ENCODE measurements at places on chromosomes 3 and 15. TPM values are rescaled to one million over a fixed set of nuclear protein-coding genes. Genes with fewer than 3 reads are reported as not detected.

DNA sequence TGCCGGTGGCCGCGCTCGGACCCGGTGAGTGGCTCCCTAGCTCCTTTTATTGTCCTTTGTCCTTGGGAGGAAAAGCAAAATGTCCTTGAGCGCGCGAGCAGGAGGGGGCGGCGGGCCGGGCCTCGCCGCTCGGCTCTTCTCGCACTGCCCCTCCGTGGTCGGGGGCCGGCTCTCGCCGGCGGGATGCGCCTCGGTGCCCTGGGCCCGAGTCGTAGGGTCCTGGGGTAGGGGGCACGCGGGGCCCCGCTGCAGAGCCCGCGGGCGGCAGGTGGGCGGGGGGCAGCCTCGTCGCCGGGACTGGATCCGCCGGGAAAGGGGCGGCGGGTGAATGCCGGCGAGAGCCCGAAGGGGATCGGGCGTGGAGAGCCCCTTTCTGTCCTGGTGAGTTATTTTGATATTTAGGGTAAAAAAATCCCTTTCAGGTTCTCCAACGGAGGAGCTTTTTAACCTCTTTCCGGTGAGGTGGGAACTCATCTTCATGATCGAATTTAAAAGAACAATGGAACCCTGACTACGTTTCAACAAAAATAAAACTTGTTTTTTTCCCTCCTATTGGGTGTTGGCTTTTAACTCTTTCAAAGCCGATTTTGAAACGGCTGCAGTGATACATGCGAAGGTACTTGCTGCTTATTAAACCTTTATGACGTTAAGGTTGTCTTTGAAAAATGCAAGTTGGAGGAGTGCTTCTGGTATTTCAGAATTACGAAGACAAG, 16.8 kb upstream of the CHD2 start:
- peak; percentile 67 for DNase-seq

- DNase-seq: no peak
Observed at GRCh38 chr3:66483409-66483906, 17.4 kb downstream of the LRIG1 start.

- DNase-seq: no peak
Observed at GRCh38 chr15:71013446-71013845, 101.8 kb upstream of the THSD4 start.

DNA sequence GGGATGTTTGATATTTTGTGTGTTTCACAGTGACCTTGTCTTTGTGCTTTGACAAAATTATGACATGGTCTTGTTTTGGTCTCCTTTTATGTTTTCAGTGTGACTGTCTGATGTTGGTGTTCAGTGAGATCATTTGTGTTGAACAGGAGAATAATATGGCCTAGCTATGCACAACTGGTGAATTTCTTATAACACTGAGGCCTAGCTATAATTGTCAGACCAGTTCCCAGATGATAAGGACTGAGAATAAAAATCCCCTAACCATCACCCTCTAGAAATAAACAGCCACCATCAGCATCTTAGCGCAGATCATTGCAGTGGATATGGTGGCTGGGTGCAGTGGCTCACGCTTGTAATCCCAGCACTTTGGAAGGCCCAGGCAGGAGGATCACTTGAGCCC, 66.8 kb upstream of the LIMD1 start:
- DNase-seq: no peak

DNA sequence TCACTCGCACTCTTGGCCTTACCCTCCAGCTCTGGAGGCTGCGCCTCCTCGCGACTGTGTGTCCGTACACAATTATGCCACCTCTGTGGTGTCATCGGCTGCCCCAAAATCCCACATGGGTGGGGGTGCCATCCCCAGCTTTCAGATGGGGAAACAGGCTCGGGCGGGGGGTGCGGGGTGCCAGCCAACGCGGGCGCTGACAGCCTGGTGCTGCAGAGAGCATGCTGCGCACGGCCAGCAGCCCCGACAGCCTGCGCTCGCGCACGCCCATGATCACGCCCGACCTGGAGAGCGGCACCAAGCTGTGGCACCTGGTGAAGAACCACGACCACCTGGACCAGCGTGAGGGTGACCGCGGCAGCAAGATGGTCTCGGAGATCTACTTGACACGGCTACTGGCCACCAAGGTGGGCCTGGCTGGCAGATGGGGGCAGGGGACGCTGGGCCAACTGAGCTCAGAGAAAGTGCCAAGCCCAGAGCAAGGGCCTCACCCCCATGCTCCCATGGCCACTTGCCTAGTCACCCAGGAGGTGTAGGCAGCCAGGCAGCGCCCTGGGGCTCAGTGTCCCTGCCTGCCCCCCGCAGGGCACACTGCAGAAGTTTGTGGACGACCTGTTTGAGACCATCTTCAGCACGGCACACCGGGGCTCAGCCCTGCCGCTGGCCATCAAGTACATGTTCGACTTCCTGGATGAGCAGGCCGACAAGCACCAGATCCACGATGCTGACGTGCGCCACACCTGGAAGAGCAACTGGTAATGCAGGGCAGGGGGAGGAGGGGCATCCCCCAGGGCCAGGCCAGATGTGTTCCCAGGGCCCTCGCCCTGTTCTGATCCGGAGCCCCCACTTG, 47.0 kb downstream of the PLXNA1 start:
- no peak for DNase-seq

DNA sequence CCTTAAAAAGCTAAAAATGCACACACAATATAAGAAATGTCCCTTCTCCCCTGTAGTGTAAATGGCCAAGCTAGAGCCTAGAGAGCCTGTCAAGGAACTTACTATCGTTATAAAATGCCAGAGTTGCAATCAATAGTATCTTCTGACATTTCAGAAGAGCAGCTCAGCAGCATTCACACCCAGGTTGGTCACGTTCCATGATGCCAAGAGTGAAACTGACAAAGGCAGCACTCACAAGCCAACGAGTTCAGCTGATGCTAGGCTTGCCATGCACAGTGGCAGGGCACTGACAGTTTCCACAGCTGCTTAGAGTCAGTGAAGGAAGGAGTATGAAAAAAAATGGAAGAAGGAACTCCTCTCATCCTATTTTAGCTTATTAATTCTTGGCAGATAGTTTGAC, 331.4 kb upstream of the CCDC54 start:
- no peak for DNase-seq

GRCh38 chr15:73593304-73594074, 39.7 kb downstream of the NPTN start:
- no peak for DNase-seq

GRCh38 chr15:92288755-92289154, 104.9 kb upstream of the ST8SIA2 start:
- DNase-seq: no peak

GRCh38 chr3:115831864-115832263, 208.6 kb downstream of the GAP43 start:
- DNase-seq: no peak

- DNase-seq: no peak
Observed at GRCh38 chr3:132555306-132556035, 41.6 kb upstream of the ACKR4 start.

GRCh38 chr15:77538027-77538451, 94.7 kb downstream of the LINGO1 start:
- DNase-seq: no peak

Gene CRYBG3
- polyA plus RNA-seq: 8.3 TPM

Gene EDEM1
- polyA plus RNA-seq: 3.6 TPM

Gene TLR9
- 0.56 TPM for polyA plus RNA-seq

Gene AP3B2
- 18.2 TPM for polyA plus RNA-seq

Gene C3orf22
- not detected for polyA plus RNA-seq

Gene TGM4
- 0.10 TPM for polyA plus RNA-seq

Gene ROBO2
- 2.5 TPM for polyA plus RNA-seq

Measured in adrenal gland (tissue), 19 donors.